Cardiac muscle cell (in vitro differentiated cells and primary cell): ENCODE measurements at places on chromosomes 16 and 17. TPM values are rescaled to one million over a fixed set of nuclear protein-coding genes. Genes with fewer than 3 reads are reported as not detected.

The EVPL gene
- total RNA-seq, result 0.09 TPM in 1 of 2 replicates, not detected in the other

The GCGR gene
- total RNA-seq, result 0.15 TPM in 1 of 2 replicates, not detected in the other

The HOXB1 gene
- 5.9 and 6.6 TPM in 2 replicates for total RNA-seq

The SEPTIN12 gene
- total RNA-seq, result 1.7 and 2.9 TPM in 2 replicates

The ARMC5 gene
- 19.7 and 21.7 TPM in 2 replicates for total RNA-seq

GRCh38 chr17:48551214-48551555 lies 6.3 kb upstream of the HOXB2 start:
- no peak for DNase-seq

- no peak for DNase-seq
Measured at GRCh38 chr16:29114574-29114973, 129.7 kb downstream of the LAT start.
